ENCODE measurements at places on chromosomes 1 and 21.

- no peak for DNase-seq
Measured at GRCh38 chr1:29017975-29018712, 103.8 kb downstream of the EPB41 start.

DNA sequence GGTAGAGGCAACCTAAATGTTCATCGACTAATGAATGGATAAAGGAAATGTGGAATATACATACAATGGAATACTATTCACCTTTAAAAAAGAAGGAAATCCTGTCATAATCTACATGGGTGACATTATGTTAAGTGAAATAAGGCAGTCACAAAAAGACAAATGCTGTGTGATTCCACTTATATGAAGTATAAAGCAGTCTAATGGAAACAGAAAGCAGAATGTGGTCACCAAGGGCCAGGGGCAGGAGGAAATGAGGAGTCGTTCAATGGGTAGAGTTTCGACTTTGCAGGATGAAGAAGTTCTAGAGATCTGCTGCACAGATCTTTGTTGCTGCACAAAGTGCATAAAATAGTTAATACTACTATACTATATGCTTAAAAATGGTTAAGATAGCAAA lies 7.8 kb downstream of the DIPK1A start:
- no peak for DNase-seq

DNA sequence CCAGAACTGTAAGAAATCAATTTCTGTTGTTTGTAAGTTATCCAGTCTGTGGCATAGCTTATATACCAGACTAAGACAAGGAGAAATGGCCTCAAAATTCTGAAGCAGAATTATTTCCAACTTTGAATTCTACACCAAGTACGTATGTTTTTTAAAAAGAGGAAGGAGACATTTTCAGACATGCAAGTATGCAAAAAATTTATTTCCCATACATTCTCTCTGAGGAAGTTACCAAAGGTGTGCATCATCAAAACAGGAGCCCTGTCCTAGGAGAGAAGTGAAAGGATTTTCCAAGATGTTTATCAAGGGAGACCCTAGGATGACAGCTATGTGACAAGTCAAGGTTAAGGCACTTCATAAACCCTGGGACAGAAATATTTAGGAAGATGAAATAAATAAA lies 49.3 kb upstream of the RABGAP1L start:
- DNase-seq: no peak

GRCh38 chr1:189619682-189620332 lies 857.9 kb downstream of the BRINP3 start:
- peak; percentile 94 for DNase-seq

DNA sequence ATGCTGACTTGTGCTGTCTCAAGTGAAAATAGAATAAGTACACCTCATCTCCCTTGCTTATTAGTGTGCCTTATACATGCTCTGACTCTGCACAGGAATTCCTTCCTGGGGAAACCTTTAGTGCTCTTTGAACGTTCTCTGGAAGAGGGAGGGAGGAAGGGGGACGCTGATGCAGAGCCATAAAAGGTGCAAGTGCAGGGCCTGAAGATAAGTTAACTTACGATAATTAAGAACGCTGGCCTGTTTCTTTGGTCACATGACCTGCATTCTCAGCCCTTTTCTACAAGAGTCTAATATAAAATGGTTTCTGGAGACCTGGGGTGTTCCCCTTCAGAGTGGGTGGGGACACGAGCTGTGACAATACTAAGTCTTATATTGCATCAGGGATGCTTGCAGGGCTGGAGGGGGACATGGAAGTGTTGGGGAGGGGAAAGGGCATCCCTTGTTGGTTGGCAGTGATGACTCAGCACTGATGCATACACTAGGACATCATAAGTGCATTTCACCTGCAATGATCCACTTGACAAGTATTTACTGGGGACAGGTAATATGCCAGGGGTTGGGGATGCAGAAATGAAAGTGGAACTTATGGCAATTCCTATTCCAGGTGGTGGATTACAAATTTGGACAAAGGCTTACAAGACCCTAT lies 26.3 kb upstream of the KIAA0040 start:
- DNase-seq: no peak

DNA sequence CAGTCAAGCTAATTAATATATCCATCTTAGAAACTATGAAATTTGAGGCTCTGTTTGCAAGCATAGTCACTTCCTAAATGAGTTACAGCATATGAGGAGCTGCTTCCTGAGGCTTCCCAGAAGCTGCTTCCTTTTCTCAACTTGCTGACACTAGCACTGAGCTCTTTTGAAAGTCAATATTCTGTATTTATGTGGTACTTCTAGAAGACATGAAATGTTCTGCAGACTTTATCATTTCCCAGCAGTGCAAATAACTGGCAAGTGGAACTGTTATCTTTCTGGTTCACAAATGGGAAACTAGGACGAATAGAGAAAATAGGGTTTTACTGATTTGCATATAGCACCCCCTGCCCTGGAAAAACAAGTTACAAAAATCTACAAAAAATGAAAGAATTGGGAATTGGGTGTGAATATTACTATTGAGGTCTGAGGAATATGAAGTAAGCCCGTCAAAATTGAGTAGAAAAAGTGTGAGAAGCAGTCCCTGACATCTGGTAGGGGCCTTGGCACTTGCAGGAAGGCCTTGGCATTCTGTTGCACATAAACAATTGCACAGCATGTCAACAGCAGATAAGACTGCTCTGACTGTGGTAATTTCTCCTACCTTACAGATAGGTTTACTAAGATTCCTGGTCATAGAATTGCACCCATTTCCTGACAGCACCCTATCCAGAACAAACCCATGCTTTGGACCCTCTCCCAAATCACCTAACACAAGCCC lies 7.1 kb downstream of the GIPC2 start:
- DNase-seq: no peak

GRCh38 chr1:241473026-241473425 lies 46.5 kb downstream of the FH start:
- no peak for DNase-seq

GRCh38 chr1:29551123-29551936 lies 315.0 kb downstream of the PTPRU start:
- DNase-seq: no peak

- peak; percentile 19 for DNase-seq
Measured at GRCh38 chr1:229059671-229060539, 211.0 kb upstream of the RAB4A start.

DNA sequence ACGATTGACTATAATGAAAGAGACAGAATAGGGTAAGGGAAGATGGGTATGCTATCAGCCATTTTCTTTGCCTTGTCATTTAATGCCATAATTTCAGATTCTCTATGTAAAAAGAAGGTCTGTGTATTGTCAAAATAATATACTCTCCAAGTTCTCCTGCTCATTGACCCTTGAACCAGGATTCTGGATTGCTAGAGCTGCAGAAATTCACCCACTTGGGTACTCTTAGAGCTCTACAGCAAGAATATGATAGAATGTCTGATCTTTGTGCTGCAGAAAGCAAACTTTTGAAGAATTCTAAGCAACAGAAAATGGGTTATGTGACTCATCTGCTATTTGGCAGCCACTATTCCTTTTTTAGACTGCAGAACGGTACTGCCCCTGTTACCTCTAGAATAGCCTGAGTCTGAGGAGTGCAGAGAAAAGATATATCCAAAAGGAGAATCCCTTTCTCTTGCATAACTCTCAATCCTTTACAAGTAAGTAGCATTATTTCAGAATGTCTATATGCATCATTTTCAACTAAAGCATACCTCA lies 78.2 kb upstream of the TENT5C start:
- DNase-seq: peak; percentile 16

DNA sequence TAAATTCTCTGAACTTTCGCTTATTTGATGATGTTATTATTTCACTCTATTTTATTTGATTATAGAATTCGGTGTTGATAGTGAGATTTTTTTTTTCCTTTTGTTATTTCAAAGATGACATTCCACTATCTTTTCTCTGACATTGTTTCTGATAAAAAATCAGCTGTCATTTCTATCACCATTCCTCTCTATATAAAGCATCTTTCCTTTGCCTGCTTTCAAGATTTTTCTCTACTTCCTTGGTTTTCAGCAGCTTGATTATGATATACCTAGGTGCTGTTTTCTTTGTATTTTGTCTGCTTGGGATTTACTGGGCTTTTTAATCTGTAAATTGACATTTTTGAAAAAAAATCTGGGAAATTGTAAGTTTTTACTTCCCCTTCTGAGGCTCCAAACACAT lies 344.0 kb downstream of the HLX start:
- DNase-seq: no peak

GRCh38 chr1:185008838-185009237 lies 34.5 kb upstream of the NIBAN1 start:
- no peak for DNase-seq

DNA sequence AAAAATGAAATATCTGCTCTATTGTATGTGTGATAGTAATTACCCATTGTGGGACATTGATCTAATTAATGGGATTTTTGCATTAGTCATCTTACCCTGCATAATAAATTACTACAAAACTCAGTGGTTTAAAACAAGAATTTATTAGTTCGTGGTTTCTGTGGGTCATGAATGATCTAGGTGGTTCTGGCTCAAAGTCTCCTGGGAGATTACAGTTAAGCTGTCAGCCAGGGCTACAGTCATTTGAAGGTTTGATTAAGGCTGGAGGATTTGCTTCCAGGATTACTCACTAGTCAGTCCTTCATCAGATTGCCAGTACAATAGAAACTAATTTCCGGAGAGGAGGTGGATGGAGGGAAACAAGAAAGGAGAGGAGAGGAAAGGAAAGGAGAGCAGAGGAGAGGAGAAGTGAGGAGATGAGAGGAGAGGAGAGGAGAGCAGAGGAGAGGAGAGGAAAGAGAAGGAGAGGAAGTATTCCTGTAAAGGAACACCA lies 60.4 kb upstream of the TNFSF4 start:
- peak; percentile 74 for DNase-seq

- no peak for DNase-seq
Measured at GRCh38 chr1:16461681-16462080, 21.2 kb downstream of the NECAP2 start.

DNA sequence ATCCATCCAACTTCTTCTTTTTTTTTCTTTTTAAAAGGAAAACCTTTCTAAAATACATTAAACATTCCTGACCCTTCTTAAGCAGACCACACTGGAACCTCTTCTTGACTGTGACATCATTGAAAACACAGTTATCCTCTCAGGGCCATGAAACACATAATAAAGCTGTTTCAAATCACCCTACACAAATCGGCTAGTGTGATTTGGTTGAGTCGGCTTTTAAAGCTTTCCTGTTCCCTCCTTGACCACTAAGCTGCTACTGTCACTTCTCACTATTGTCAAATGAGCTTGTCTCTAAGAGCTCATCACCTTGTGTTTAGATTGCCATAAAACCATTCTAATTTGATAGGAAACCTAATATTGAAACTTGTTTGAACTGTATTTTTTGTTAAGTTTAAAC lies 5.9 kb downstream of the USP24 start:
- no peak for DNase-seq

DNA sequence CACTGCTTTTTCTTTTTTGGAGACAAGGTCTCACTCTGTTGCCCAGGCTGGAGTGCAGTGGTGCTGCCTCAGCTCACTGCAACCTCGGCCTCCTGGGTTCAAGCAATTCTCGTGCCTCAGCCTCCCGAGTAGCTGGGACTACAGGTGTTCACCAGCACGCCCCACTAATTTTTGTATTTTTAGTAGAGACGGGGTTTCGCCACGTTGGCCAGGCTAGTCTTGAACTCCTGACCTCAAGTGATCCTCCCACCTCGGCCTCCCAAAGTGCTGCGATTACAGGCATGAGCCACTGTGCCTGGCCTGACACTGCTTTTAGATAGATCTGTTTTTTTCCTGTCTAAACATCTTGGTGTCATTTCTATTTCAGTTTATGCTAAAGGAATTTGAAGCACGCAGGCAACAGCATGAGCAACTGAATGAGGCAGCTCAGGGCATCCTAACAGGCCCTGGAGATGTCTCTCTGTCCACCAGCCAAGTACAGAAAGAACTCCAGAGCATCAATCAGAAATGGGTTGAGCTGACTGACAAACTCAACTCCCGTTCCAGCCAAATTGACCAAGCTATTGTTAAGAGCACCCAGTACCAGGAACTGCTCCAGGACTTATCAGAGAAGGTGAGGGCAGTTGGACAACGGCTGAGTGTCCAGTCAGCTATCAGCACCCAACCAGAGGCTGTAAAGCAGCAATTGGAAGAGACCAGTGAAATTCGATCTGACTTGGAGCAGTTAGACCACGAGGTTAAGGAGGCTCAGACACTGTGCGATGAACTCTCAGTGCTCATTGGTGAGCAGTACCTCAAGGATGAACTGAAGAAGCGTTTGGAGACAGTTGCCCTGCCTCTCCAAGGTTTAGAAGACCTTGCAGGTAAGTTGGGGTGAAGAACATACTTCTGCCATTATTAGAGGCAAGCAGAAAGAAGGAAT lies 106.1 kb upstream of the BMP8A start:
- no peak for DNase-seq

GRCh38 chr1:183180634-183181056 lies 5.4 kb upstream of the LAMC2 start:
- DNase-seq: peak; percentile 47

DNA sequence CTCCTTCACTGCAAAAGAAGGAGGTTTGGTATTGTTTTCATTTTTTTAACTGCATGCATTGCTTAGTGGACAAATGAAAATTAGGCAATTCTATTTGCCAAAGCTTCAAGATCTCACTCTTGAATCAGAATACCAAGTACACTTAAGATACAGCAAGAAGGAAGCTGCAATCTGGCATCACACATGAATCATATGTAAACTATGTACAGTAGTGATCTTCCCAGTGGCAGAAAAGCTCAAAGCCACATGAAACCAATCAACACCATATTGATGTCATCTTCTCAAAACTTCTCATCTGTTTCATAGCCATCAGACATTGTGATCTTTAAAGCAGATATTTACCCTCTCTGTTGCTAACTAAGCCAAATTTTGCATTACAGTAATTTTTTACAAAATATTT lies 550.1 kb downstream of the LTN1 start:
- no peak for DNase-seq
